ENCODE measurements at places on chromosomes 11 and 22.

DNA sequence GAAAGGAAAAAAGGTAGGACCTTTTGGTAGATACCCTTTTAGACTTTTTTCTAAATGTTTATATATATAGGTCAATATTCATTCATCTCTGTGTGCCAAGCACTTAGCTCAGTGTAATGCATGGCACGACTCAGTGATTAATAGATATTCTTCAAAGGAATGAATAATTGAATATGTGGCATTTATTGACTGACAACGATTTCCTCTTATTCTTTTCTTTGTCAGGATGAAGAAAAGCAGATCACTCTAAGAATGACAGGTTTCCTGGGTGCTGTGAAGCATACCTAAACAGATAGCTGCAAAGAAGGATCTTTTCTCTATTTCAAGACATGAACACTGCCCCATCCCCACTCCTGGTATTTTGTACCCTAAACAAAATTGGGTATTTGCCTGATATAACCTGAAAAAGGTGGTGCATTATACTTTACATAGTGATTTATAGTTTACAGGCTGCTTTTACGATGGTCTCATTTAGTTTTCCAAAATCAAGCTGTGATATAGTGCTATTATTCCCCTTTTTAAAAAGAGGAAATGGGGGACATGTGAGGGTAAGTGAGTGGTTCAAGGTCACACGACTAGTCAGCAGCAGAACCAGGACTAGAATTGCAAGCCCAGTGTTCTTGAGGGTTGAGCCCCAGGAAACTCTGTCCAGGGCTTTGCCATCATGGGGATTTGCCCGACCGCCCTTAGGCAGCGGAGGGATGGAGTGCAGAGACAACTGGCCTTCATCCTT lies 32.9 kb upstream of the CLMP start:
- no peak for DNase-seq

DNA sequence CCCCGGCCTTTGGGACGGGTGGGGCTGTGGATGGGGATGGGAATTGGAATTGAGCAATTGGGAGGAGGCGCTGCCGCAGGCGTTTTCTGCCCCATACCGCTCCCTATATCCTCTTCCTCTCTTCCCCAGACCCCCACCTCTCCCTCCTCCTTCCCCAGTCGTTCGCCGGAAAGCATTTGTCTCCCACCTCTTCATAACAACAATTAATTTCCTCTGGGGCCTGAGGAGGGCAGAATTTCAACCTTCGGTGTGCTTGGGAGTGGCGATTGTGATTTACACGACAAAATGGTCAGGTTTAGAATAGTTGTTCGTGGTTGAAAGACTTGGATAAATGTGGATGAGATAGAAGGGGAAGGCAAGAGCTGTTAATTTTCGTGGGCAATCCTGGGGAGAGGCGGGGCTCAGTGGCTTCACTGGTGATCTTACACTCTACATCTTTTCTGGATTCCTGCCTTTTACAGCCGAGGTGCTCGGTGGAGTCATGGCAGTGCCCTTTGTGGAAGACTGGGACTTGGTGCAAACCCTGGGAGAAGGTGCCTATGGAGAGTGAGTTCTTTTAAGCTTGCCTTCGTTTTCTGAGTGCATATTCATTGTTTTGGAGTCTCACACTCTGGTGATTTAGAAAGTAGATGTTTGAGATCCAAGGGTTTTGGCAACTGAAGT lies 1.5 kb downstream of the CHEK1 start:
- DNase-seq: no peak

- DNase-seq: no peak
These were observed 6.6 kb downstream of the OR51F1 start for GRCh38 chr11:4763096-4763495.

GRCh38 chr22:37329238-37330140 lies 47.2 kb downstream of the CYTH4 start:
- no peak for DNase-seq

- DNase-seq: no peak
These were observed 1.0 kb downstream of the C11orf91 start for GRCh38 chr11:33699515-33700062.

DNA sequence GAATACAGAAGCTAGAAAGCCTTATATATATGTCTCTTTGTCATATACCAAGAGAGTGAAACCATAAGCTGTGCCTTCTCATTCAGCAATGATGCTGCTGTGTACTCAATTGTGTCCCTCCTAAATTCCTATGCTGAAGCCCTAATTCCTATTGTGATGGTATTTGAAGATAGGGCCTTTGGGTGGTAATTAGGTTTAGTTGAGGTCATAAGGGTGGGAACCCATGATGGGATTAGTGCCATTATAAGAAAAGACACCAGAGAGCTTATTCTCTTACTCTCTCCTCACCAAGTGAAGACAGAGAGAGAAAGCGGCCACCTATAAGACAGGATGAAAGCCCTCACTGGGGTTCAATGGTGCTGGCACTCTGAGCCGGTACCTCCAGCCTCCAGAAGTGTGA lies 1191.3 kb upstream of the TENM4 start:
- DNase-seq: no peak

- DNase-seq: no peak
These were observed 549.9 kb upstream of the CCDC90B start for GRCh38 chr11:83836065-83836464.

DNA sequence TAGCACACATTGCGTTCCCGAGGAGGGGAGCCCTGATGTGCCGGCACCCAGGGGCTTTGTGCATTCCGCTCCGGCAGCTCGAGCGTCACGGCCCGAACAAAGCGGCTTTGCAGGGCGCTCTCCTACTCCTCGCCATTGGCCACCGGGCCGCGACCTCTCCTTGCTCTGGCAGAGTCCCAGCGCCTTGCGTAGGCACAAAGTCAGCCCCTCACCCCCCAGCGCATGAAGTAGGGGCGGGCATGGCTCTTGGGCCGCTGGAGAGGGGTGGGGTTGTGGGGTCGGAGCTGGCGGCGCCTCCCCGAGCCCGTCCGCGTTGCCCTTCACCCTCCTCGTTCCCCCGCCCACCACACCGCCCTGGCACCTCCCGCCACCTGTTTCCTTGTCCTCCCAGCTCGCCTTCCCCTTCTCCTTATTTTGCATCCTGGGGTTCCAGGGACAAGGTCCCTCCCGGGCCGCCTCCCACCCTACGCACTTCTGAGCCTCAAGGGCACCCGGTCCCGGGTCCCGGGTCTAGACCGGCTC lies 753 bp upstream of the PPARA start:
- DNase-seq: no peak

DNA sequence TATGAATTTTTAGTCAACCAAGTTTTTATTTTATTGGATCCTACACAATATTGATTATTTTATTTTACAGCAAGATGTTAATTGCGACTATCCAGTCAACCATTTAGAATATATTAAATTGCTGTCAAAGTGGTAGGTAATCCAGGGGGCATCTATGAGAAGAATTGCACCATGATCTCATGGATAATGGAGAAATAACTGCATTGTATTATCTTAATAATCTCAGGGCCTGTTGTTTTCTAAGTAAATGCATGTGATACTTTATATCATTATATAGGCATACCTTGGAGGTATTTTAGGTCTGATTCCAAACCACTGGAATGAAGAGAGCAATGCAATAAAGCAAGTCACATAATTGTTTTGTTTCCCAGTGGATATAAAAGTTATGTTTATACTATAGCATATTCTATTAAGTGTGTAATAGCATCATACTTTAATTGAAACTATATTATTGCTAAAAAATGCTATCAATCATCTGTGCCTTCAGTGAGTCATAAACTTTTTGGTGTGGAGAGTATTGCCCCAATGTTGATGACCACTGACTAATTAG lies 595.4 kb upstream of the CHORDC1 start:
- no peak for DNase-seq

- DNase-seq: no peak
These were observed 29.0 kb downstream of the PDE3B start for GRCh38 chr11:14672635-14673034.

- no peak for DNase-seq
These were observed 276.1 kb downstream of the SBF2 start for GRCh38 chr11:10017911-10018310.

- DNase-seq: no peak
These were observed 4.4 kb downstream of the MRGPRE start for GRCh38 chr11:3227568-3228444.

GRCh38 chr11:102157219-102157618 lies 47.0 kb downstream of the YAP1 start:
- no peak for DNase-seq

- no peak for DNase-seq
These were observed 1.9 kb upstream of the GRAMD1B start for GRCh38 chr11:123428116-123428715.

GRCh38 chr11:61834278-61835048 lies 6.4 kb downstream of the FADS2 start:
- no peak for DNase-seq

DNA sequence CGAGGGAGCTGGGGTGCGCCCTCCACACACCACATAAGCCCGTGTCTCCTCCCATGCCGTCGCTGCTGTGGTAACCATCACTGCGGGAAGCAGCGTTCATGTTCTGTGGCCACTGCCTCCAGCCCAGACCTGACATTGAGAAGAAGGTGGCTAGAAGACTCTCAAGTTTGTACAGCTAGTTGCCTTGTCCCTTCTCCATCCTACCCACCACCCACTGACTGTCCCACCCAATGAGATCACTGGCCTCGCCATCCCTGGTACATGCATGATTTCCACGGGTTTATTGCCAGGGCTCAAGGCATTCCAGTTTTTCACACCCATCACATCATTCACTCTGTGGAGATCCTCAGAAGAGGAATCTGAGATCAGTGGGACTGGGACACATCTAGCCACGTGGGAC lies 33.0 kb downstream of the AHNAK start:
- DNase-seq: no peak

- no peak for DNase-seq
These were observed 39.8 kb downstream of the GAB4 start for GRCh38 chr22:16968218-16968595.

- DNase-seq: no peak
These were observed 17.3 kb downstream of the OR51E2 start for GRCh38 chr11:4680341-4680740.

GRCh38 chr11:74492084-74492483 lies 1.4 kb downstream of the LIPT2 start:
- no peak for DNase-seq

GRCh38 chr11:31492320-31492913 lies 17.0 kb downstream of the IMMP1L start:
- no peak for DNase-seq

DNA sequence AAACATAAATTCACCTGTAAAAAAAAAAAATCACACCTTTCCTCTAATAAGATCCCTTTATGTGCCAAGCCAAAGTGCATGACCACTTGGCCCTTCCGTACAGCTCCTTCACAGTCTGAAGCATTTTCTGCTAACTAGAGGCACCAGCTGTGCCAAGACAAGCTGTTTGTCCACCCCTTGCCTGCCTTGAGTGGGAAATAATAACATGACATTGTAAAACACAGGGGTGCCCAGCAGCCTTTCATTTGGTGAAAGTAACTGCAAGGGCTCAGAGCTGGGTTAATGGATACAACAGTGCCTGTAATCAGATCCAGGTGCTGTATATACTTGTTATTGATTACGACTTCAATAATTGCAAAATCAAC lies 59.2 kb downstream of the DDIAS start:
- DNase-seq: no peak

GRCh38 chr11:119470317-119471291 lies 47.6 kb upstream of the THY1 start:
- DNase-seq: no peak

GRCh38 chr22:49889071-49889470 lies 29.2 kb downstream of the ALG12 start:
- no peak for DNase-seq
